ENCODE measurements at places on chromosomes 5 and 9.

- no peak for DNase-seq
Observed at GRCh38 chr9:96565671-96566497, 53.8 kb downstream of the CDC14B start.

DNA sequence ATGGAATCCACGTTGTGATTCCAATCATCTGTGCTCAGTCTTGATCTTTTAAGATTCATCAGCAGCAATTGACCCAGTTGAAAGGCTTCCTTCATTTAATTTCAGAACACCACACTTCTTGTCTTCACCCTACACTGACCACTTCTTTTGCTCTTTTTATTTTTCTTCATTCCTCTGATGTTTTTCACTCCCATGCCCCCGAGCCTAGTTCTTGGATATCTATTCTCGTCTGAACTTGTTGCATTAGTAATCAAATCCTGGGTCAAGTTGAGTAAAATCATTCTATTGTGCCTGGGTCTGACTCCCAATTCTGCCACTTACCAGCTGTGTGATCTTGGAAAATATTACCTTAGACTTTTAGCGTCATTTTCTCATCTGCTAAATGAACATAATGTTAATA is 356.5 kb downstream of the CDH12 start:
- no peak for DNase-seq

- DNase-seq: no peak
Observed at GRCh38 chr5:75611311-75612225, at the start of gene ANKDD1B. TSS of gene ANKDD1B (plus strand) at chr5:75611453. CDS start at chr5:75611635, 182 bp downstream.

- no peak for DNase-seq
Observed at GRCh38 chr5:38323645-38324295, 65.4 kb downstream of the EGFLAM start.

DNA sequence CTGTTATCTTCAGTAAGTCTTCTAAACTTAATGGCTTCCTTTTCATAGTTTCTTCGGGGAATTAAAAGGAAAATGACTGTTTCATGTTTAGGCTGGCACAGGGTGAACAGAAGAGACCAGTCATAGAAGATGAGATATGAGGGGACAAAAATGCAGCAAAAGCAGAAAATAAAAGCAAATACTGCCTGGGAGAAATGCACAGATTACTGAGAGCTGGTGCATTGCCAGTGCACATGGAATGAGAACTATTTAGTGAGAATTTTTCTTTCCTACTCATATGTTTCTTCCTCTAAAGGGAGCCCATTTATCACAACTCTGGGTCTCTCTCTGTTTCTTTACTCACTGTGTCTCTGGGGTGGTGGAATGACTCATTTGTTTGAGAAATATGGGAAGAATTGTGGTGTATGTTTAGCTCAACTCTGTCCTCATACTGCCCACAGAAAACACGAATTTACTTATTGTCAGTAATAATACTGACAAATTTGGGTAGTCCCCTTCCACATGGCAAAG is 25.9 kb upstream of the ANKRD55 start:
- no peak for DNase-seq
